ENCODE measurements at places on chromosomes 2 and 18.
A peak's percentile ranks its signal among the peaks of the same experiment; 100 is the strongest.

GRCh38 chr2:237759176-237759575, 39.4 kb upstream of the RBM44 start:
- no peak for DNase-seq

- DNase-seq, result no peak
Measured at GRCh38 chr2:135882415-135882814, 6.2 kb upstream of the MCM6 start.

DNA sequence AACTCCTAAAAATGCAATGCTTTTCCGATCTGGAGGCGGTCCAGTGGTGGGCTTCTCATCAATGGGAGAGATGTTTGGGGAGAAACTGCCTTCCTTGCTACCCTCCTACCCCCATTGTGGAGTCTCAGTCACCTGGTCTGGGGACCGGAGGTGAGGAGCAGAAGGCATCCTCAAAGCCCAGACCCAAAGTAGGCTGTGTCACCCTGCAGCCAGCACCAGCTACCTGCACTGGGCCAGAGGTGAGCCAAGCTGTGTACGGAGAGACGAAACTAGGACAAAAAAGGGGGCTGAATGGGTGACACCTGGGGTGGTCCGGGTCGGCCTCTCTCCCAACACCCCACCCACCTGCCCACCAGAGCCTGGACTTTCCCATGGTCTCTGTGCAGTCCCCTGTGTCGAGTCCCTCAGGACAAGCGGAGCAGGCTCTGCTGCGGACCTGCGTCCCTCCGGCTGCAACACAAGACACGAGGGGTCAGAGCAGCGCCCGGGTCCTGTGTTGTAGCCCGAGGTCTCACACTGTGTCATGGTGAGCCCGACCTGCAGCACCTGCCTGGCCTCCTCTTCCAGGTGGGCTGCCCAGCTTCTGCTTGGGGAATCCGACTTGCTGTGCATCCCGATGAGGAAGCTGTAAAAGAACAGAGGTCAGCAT, 68.0 kb upstream of the RMP24 start:
- DNase-seq, result no peak

DNA sequence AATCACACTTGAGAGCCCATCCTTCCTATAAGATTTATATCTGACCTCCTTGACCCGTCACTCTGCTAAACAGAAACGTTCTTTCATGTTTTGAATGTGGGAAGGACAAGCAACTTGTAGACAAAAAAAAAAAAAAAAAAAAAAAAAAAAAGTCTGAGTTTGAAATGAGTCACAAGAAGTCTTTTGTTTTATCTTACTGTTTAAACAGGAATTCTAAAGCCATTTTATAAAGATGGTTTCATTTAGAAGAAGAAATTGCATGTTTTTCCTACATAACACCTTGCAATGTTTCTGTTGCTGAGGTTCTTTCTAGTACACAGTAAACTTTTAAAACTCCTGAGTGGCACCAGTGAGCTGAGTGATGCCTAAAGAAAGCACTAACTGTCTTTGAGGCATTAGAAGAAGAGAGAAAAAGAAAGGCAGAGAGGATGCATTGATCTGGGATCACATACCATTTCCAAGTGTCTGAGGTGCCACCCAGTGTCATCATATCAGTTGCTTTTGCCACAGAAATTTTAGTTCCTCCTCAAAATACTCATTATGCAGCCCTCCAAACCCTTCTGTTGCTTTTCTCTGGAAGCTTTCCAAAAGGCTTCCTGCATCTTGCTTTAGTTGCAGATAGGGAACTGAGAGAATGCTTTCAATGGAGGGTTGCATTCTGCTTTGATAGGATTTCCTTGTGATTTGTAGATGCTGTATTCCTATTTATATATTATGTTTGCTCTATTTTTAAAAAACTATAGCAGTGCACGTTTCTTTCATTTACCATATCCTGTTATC, 69.1 kb downstream of the ACVR2A start:
- DNase-seq, result no peak

- no peak for DNase-seq
Measured at GRCh38 chr2:160306985-160307384, 106.9 kb upstream of the ITGB6 start.

DNA sequence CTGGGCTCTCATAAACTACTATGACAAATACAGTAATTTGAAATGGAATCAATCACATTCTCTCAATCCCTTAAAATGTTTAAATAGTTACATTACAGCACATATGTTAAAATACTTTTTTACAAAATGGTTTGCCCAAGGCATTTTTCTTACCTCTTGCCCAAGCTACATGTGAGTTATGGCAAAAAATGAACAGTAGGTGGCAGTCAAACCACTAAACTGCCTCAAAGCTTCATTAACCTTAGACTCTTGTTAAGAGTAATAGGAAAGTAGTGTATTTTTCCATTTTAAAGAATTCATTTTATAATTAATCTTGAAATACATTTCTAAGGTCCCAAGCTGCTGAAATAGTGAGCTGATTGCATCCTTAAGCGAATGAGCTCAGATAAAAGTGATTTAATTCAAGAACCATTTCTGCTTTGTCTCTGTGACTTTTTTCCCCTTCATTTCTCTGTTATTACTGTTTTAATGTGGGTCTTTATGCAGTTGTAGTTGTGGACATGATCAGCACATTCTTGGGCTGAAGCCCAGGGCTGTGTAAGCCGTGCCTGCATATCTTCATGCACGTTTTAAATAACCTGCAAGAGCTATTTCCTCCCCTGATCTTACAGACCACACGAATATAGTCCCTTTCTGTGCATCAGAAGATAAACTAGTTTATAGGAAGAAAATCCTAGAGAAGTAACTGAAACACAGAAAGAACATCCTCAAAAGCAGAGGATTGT, 311.8 kb downstream of the LNPK start:
- DNase-seq, result peak; percentile 41

DNA sequence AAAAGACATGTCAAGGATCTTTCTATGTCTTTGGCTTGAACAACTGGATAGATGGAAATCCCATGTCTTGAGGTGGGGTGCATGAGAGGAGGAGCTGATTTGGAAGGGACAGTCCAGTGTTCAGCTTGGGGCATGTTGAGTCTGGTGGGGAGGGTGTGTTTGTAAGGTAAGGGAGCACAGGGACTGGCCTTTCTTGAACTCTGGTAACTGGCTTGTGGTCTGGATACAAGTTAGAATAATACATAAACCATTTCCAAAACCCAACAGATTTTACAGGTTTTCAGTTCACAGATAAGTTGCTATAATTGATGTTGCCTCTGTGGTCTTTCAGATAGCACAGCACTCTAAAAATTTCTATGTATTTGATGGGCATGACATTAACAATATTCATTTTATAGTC, 24.2 kb downstream of the RHBDD1 start:
- no peak for DNase-seq

- no peak for DNase-seq
Measured at GRCh38 chr18:11982981-11983380, 1.7 kb downstream of the IMPA2 start.

GRCh38 chr2:112962308-112963175, 15.3 kb upstream of the IL36G start:
- DNase-seq, result no peak

DNA sequence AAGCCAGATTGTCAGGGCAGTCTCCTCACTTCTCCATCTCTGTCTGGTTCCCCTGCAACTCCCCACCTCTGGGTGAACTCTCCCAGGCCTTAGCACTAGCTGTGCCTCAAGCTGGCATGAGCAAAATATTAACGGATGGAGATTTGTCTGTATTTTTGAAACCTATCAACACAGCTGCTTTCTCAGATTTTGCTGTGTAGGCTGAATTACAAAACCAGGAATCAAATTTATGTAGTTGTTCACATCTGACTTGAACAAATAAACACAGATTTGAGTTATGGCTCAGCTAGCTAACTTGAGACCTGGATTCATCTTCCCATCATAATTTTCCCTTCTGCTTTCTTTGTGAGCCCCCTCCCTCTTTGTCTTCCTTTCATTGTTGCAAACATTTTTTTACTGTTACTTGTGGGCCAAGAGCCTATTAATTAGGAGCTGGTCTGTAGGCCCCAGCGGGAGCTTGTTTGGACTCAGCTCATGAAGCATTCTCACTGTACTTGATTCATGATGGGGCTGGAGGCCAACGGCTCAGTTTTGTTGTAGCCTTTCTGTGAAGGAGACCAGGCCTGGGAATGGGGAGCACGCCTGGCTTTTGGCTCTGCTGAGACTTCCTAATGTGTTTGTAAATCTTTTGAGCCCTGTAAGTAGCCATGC, 164.1 kb upstream of the GATA6 start:
- DNase-seq, result no peak

DNA sequence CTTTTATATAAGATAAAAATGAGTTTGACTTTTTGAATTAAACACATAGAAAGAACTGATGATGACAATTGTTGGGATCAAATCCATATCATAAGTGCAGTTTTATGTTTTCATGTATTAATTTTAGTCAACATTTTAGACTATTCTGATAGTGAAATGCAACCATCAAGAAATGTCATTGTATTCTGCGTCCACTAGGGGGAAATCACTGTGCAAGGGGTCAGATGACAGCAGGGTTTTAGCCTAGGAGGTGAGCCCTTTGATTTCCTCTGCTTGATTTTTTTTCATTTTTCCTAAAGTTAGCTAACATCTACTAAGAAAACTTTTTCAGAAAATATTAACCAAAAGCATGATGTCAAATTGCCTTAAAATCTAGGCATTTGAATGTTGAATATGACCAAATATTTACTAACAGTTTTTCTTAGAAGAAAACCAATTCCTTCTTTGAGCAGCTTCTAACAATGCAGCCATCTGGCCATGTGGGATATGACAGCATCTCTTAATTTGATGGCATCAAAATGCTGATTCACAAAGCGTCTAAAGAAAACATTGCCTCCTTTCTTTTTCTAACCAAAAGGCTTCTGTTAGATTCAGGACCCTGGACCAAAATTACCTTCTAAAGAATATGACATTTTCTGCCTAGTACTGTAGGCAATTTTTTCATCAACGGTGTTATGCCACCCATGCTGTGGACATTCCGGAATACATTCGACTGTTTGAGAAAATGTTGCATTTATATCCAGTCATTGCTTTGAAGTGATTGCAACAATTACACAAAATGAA, 141.5 kb downstream of the SPHKAP start:
- peak; percentile 13 for DNase-seq

- DNase-seq, result no peak
Measured at GRCh38 chr18:62715436-62715758, at the start of gene PHLPP1. PHLPP1 (plus strand) TSS chr18:62715541; CDS start chr18:62715684, 143 bp downstream.

DNA sequence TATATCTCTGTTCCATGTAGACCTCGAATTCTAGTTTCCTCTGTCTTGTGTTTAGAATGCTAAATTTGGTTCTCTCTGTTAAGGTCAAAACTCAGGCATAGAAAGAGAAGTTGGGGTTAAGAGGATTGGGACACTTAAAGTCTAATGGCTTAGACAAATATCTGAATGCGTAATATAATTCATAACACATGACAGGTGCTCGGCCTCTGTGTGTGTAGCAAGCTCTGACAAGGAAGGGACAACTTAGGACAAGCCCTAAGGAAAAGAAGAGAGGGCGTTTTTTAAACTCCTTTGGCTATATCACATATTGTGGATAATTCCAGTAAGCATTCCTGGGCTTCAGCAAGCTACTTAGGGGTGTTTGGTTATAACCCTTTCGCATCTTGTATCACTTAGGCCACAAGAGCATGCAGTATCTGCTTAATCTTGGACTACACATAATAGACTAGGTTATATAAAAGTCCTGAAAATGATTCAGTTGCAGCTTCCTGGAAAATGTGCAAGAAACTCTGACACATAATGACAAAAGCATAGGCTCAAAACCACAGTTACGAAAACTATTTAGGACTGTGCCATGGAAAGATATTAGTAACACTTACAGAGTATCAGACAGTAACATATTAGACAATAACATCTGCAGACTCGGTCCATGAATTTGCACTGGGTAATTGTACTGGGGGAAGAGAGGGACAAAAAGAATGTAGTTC, 16.1 kb upstream of the CREB1 start:
- DNase-seq, result no peak

DNA sequence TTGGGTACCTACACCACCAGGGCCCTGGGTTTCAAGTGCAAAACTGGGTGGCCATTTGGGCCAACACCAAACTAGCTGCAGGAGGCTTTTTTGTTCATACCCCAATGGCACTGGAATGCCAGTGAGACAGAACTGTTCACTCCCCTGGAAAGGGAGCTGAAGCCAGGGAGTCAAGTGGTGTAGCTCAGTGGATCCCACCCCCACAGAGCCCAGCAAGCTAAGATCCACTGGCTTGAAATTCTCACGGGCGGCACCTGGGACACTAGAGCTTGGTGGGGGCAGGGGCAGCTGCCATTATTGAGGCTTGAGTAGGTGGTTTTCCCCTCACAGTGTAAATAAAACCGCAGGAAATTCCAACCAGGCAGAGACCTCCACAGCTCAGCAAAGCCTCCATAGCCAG, 46.0 kb upstream of the FAM110C start:
- DNase-seq, result no peak

- DNase-seq, result no peak
Measured at GRCh38 chr2:65355186-65355831, 77.1 kb downstream of the SPRED2 start.

DNA sequence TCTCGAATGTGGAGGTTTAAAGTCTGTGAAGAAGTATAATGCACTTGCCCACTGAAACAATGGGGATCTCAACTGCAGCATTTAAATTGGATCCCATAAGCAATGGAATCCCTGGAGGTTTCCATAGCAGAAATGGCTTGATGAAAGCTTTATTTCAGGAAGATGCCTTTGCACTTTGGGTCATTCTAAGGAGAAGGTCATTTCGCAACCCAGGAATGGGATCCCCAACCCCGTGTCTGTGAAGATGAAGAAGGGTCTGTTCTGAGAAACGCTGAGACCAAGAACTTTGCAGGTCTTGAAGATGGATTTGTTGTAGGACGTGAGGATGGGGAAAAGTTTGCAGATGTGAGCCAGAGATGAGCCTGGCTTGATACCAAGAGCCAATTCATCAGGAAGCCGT, 1.8 kb upstream of the KCNG3 start:
- DNase-seq, result no peak

- no peak for DNase-seq
Measured at GRCh38 chr2:188519136-188519535, 227.5 kb downstream of the GULP1 start.

DNA sequence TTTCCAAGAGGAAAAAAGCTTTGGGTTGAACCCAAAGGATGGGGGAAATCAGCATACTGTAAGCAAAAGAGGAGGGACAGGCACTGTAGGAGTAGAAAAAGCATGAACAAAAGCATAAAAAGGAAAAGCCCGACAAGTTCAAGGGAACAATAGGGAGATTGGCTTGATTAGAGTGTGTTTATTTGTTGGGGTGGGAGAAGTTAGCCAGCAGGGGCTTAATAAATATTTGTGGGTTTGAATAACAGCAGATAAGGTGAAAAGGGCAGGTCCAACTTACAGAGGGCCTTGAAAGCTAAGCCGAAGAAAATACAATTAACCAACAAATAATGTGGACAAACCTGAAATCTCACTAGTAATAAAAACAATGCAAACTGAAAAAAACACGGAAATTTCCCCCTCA, 126.7 kb downstream of the THADA start:
- no peak for DNase-seq

GRCh38 chr2:98157557-98157956, 70.6 kb downstream of the VWA3B start:
- DNase-seq, result no peak
